Endothelial cell (in vitro differentiated cells): ENCODE measurements at places on chromosomes 11 and 22. TPM values are rescaled to one million over a fixed set of nuclear protein-coding genes. Genes with fewer than 3 reads are reported as not detected.

DNA sequence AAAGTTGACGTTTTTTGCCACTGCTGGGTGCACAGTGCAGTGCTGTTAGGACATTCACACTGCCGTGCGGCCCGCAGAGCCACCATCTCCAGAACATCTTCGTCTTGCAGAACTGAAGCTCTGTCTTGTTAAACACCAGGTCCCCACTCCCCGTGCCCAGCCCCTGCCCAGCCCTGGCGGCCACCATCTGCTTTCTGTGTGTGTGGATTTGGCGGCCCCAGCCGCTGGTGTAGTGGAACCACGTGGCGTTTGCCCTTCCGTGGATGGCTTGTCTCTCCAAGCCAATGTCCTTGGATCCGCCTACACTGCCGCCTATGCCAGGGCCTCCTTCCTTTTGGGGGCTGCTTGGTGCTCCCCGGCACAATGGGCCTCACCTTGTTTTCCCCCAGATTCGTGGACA lies 8.2 kb upstream of the MUC5AC start:
- no peak overlapping the region for H3K27ac ChIP-seq
- no peak overlapping the region for H3K4me3 ChIP-seq
- no peak for DNase-seq
- H3K4me1 ChIP-seq, result peaks cover 4% of the 10 kb centered on the region
- peaks cover 15% of the 10 kb centered on the region for H3K36me3 ChIP-seq

DNA sequence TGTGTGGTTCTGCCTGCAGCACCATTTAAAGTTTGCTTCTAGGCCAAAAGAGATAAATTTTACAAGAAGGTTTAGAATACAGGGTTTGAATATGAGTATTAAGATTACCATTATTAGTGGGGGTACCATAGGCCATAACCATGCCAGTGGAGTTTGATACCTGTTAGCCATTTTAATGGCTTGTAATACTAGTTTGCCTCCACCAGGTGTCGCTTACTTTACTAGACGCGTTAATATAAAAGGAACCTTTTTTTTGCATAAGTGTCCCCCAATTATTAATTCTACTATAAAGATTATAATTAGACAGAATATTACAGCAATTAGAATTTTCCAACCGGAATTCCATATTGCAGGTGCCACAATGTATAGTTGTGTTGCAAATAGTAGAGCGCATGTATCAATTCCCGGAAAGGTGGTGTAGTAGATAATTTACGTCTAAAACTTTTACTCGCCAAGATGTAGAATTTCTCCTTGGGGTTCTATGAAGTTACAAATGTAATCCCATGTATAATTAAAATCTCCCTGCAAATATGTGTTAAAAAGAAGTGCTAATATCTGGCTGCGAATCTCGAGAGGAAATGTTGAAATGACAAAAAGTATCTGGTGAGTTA lies 16.1 kb downstream of the MS4A6E start:
- no peaks in the 10 kb centered on the region for H3K36me3 ChIP-seq
- H3K4me3 ChIP-seq, result no peak overlapping the region
- DNase-seq, result no peak
- H3K27me3 ChIP-seq, result no peaks in the 10 kb centered on the region
- H3K27ac ChIP-seq, result no peak overlapping the region

GRCh38 chr11:36411202-36411640 lies 98.9 kb downstream of the TRAF6 start:
- peaks cover 71% of the 10 kb centered on the region for H3K36me3 ChIP-seq
- H3K27ac ChIP-seq, result peak overlapping the region; percentile 99
- peaks cover 54% of the 10 kb centered on the region for H3K4me1 ChIP-seq
- no peak for DNase-seq
- peak overlapping the region; percentile 65 for H3K4me3 ChIP-seq

GRCh38 chr11:64367931-64368672 lies 9.1 kb downstream of the RPS6KA4 start:
- no peak overlapping the region for H3K4me3 ChIP-seq
- no peaks in the 10 kb centered on the region for H3K4me1 ChIP-seq
- H3K36me3 ChIP-seq, result peaks cover 21% of the 10 kb centered on the region

DNA sequence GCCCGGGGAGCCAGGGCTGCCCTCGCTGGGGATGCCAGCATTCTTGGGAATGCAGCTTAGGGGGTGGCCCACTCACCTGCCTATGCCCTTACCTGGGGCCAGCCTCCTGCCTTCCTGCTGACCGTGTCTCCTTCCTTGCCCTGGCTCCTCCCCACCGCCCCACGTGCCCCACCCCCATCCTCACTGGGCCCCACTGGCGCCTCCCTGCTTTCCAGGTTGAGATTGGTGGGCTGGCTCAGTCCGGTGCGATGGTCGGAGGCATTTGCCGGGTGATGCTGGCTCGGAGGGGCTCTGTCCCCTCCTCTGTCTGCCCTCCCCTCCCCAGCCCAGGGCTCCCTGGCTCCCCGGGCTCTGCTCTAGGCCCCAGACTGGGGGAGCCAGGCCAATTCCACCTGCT lies 34.1 kb upstream of the GRAMD4 start:
- peaks cover 5% of the 10 kb centered on the region for H3K27me3 ChIP-seq
- DNase-seq, result no peak
- H3K4me1 ChIP-seq, result peaks cover 3% of the 10 kb centered on the region
- H3K4me3 ChIP-seq, result no peak overlapping the region
- H3K27ac ChIP-seq, result no peak overlapping the region

DNA sequence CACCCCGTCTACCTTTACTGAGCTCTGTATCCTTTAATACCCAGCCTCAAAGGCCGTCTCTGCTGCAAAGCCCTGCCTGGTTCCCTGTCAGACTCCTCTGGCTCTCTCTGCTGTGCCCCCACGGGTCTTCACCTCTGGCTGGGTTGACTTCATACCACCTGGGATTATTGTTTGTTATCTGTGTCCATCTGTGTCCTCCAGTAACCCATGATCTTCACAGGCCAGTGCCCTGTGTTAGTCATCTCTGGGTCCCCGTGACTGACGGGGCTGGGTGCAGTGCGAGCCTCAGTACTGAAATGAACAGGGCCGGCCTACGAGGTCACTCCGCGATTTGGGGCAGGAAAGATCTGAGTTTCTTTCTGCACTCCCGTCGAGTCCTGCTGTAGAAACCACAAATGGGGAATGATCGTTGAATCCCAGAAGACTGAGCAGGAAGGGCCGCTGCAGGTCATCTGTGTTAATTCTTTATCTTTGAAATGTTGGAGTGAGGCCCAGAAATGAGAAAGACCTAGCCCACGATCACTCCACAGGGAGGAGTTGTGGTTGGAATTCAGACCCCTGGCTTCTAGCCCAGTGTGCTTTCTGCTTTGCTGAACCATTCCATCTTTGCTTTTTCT lies 12.3 kb upstream of the TUB start:
- peaks cover 7% of the 10 kb centered on the region for H3K27me3 ChIP-seq
- no peak overlapping the region for H3K27ac ChIP-seq
- DNase-seq, result no peak
- no peaks in the 10 kb centered on the region for H3K4me1 ChIP-seq
- no peak overlapping the region for H3K4me3 ChIP-seq

DNA sequence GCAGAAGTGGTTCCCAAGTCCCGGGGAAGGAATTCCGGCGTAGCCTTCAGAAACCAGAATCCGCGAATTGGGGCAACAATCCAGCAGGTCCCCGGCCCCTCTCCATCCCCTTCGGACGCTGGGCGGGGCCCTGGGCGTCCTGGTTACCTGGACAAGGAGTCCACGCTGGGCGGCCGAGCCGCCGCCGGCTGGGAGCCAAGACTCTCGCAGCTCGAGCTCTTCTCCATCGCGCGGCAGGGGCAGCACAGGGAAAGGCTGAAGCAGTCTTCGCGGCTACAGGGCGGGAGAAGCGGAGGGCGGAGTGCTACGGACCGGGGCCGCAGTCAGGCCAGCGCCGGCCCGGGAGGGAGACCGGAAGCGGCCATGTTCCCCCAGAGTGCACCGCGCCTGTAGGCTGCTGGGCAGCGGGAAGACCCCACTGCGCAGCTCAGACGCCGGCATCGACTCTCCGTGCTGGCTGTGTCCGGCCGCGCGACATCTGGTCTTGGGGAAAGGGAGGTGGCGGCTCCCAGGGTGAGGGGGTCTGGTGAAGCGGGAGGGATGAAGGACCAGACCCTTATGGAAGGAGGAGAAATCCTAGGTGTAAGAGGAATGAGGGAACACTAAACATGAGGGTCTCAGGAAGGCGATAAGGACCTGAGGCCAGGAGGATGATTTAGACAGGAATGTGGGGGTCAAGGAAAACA lies at the start of gene MTMR2:
Gene MTMR2 (minus strand): TSS at position 380 of the 686 bp plus-strand sequence. CDS start 153 bp downstream, at position 227.
- DNase-seq, result peak; percentile 84
- peak within 1 kb of the TSS; percentile 98 for H3K4me3 ChIP-seq
- peaks cover 6% of the 10 kb centered on the region for H3K36me3 ChIP-seq
- peak within 1 kb of the TSS; percentile 99 for H3K27ac ChIP-seq
- H3K27me3 ChIP-seq, result peaks cover 6% of the 10 kb centered on the region
- peaks cover 23% of the 10 kb centered on the region for H3K4me1 ChIP-seq

DNA sequence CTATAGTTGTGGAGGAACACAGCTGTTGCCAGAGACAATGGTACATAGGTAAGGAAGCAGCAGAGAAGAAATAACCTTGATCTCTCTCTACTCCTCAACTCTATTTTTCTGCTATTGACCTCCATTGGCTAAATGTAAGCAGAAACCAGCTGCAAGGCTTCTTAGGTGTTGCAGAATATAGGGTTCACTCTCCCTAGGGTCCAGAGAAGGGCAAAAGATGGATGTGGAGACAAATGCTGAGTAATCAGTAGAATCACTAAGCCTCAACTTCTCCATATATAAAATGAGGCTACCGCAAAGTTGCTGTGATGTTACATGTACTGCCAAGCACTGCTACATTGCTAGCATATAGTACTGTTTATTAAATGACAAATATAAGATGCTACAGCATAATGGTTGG lies 120.6 kb downstream of the PDE3B start:
- H3K27me3 ChIP-seq, result no peaks in the 10 kb centered on the region
- no peak for DNase-seq
- H3K4me3 ChIP-seq, result no peak overlapping the region

DNA sequence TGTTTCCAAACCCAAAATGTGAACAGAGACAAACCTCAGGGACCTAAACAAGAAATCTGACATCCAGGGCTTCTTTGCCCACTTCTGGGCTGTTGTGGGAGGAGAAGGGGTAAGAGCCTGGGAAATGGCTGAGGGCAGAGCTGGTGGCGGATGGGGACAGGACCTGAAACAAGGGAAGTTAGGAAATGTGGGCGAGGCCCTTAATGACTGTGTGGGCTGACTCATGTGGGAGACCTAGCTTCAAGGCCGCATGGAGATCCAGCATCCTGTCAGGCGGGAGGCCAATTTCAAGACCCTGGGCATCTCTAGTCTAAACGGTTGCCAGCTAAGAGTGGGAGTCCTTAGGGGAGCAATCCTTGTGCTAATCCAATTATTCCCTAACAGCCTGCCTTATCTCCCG lies 2.1 kb upstream of the OAF start:
- no peak for DNase-seq
- peaks cover 4% of the 10 kb centered on the region for H3K36me3 ChIP-seq
- H3K4me1 ChIP-seq, result peaks cover 21% of the 10 kb centered on the region
- peaks cover 31% of the 10 kb centered on the region for H3K27me3 ChIP-seq

DNA sequence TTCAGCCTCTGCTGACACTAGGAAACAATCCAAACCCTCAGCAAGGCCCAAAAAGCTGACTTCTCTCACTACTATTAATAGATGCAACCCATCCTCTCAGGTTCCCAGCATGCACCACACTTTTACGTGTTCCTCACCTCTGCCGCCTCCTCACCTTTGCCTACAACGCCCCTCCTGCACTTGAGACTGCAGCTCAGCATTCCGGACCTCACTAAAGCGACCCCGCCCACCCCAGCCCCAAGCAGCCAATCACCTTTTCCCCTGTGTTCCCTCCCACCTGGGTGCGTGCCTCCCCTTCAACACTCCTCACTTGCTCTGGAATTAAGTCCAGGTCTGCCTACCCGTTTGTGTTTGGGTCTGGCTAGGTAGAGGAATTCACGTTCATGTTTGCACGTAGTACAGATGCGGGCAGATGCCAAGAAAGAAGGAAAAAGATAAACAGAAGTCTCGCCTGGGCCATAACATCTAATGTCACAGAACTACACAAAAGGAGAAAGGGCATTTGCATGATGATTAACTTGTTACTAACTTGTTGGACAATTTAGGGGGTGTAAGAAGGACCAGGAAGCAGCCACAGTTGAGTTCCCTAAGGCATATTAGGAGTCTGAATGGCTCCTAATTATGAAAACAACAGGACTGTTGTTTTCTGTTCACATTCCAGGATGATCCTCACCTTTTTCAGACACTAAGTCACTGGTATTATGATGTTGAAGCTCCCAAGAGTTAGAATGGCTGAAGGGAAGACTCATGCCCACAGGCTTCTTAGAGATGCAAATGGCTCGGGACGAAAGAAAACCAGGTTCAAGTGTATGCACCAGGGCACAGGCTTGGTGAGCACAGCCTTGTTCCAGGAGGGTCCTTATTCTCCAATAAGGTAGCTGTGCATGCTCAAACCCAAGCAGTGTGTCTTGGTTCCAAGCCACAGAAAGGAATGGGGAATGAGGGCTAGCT lies 102.2 kb downstream of the MICAL3 start:
- H3K4me3 ChIP-seq, result peak overlapping the region; percentile 16
- H3K27ac ChIP-seq, result no peak overlapping the region
- peaks cover 43% of the 10 kb centered on the region for H3K4me1 ChIP-seq
- H3K27me3 ChIP-seq, result peaks cover 2% of the 10 kb centered on the region

GRCh38 chr11:82903843-82904586 lies 2.5 kb downstream of the DDIAS start:
- peaks cover 8% of the 10 kb centered on the region for H3K27me3 ChIP-seq
- peaks cover 37% of the 10 kb centered on the region for H3K4me1 ChIP-seq
- no peak overlapping the region for H3K4me3 ChIP-seq

DNA sequence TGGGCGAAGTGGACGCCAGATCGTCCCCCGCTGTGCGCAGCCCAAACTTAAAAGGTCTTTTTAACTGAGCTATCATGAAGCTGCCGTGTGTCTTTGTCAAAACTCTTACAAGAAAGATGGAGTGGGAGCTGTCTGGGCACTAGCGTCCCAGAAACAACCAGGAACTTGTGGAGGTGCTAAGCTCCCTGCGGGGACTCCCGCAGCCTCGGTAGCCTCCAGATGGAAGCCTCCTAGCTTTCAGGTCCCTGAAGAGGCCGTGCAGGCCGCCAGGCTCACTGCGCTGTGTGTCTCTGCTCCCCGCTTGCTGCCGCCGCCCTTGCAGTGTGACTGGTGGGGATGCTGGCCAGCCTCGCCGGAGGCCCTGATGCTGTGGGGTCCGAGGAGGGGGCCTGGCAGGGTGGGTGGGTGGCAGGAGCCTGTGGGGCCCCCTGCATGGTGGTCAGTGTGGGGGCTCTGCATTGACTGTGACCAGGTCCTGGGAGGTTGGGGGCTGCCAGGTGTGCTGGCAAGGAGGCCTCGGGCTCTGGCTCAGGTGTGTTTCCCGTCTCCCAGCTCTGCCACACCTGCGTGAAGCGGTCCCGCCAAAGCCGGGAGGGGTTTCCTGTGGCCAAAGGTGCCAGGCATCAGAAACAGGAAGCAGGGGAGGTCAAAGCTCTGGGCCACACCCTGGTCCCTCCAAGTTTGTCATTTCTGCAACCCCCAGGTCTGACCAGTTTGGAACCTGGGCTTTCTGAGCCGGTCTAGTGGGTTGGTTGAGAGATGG lies 1.2 kb downstream of the TRABD start:
- H3K4me3 ChIP-seq, result peak overlapping the region; percentile 92
- H3K36me3 ChIP-seq, result peaks cover 3% of the 10 kb centered on the region
- no peak for DNase-seq
- H3K27ac ChIP-seq, result no peak overlapping the region
- H3K27me3 ChIP-seq, result peaks cover 8% of the 10 kb centered on the region

Gene MRGPRE
- not detected for total RNA-seq

Gene MGAT3
- 0.87 TPM for total RNA-seq

Gene BUD13
- 16.9 TPM for total RNA-seq

Gene CHORDC1
- total RNA-seq, result 29.2 TPM
